ENCODE measurements at places on chromosomes 2 and 18.

DNA sequence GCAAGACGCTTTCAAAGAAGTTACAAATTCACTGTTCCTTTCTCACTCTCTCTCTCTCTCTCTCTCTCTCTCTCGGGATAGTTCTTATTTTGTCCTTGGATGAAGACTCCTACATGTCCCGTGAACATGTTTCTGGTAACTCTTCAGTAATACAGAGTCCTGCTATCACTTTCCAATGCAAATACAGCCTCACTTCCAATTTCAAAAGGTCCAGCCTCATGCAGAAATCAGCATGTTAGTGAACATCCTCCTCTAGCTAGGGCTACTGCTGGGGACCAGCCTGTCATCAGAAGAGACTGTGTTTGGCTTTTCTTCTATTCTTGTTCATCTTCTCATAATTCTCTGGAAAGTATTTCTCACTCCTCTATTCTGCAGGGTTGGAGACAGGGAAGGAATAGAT, 1306.7 kb upstream of the CELF4 start:
- no peak for DNase-seq

GRCh38 chr2:240998995-240999791, 775 bp downstream of the SNED1 start:
- no peak for DNase-seq

DNA sequence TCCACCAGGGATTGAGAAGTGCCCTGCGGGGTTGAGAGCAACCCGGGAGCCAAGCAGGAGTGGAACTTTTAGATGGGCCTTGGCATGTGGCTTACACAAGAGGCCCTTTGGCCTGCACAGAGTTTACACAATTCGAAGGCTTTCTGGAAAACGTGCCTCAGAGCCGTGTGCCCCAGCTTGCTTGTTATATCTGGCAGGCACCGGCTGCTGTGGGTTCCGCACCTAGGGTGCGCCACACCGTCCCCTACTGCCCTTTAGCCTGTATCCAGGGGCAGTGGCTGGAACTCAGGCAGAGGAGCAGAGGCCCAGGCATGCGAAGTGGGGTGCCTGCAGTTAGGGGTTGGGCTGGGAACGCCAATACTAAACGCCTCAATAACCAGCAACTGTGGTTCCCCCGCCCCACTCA, 32.9 kb upstream of the EDAR start:
- DNase-seq: no peak

DNA sequence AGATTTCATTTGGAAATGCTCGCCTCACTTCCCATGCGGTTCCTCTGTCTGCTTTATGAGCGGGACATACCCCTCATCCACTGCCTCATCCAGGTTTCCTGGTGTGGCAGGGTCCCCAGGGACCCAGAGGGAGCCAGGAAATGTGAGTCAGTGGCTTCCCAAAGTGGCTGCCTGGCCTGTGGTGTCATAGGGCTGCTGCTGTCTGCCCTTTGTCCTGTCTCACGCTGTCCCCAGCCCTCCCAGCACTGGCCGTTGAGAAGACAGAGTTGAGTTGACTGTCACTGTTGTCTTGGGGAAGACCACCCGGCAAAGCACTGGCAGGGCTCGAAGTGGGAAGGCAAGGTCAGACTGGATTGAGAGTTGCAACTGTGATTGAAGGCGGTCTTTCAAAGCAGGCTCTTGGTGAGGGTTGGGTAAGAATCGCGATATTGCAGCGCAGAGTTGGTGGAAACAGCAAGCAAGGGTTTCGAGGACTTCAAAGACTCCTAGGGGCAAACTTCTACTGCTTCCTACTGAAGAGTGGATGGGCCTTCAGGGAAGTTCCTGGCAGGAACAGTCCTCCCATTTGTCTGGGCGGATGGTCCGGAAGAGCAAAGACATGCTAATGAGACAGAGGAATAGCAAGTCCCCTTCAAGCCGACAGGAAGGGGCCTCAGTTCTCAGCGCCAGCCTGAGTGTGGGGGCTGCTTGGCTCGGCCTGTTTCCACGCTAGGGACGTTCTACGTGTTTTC, 33.9 kb downstream of the RAB31 start:
- DNase-seq: no peak

GRCh38 chr2:190443778-190444481, 35.8 kb downstream of the MFSD6 start:
- no peak for DNase-seq

- DNase-seq: no peak
Observed at GRCh38 chr2:144682248-144682647, 162.3 kb upstream of the ZEB2 start.

DNA sequence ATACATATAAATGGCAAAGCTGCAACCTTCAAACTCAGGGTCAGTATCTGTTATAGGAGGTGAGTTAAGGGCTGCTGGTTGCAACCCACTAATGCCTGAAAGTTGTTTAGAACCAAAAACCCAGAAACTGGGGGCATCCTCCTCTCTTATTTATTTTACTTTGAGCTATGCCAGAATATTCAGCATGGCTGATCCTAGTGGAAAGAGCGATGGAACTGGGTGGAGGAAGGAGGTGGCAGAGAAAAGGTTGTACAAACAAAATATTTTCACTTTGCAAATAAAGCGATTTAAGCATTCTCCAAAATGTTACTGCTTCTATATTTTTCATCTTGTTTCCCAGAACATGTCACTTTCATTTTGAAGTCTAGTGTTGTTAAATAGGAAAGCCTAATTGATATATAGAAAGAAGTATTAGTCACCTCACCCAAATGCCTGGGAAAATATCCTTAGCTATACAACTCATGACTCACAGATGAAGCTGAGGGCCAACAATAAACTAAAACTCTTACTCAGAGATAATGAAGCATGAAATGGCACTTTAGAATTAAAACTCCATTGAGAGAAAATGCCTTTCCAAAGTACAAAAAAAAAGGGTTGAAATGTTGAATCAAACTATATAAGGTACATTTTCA, 251.4 kb upstream of the UBE2E3 start:
- DNase-seq: no peak

DNA sequence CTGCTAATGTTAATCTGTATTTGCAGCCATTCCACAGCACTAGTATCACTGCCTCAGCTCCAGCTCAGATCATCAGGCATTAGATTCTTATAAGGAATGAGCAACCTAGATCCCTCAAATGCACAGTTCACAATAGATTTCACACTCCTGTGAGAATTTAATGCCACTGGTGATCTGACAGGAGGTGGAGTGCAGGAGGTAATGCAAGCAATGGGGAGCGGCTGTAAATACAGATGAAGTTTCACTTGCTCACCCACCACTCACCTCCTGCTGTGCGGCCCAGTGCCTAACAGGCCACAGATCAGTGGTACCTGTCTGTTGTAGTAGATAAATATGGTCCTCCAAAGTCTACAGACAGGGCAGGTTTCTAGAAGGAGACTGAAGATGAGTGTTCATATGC, 97.7 kb upstream of the TMEFF2 start:
- DNase-seq: no peak

DNA sequence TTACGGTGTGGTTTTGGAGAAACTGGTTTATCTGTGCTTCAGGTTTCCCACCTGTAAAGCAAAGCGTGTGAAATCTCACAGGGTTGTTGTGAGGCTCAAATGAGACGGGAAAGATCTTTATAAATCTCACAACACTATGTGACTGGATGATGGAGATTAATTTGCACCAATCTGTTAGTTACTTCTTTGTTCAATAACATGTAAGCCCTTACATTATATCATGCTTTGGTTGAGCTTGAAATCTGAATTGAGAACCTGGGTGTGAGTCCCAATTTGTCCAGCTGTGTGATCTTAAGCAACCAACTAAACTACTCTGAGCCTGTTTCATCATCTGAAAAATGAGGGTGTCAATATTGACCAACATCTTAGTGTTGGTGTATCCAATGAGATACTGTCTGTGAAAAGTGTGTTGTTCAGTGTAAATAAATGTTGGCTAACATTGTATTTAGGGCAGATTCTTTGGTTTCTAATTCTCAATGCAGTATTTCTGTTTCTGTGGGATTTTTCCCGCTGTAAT, 741 bp upstream of the GCKR start:
- DNase-seq: no peak
